ENCODE measurements at places on chromosomes 6 and 20. TPM values are rescaled to one million over a fixed set of nuclear protein-coding genes. Genes with fewer than 3 reads are reported as not detected.

The ID4 gene
- total RNA-seq, result 44.0 TPM

The CAPN11 gene
- 0.39 TPM for total RNA-seq

The PDRG1 gene
- total RNA-seq, result 8.8 TPM

The KCNQ5 gene
- 0.44 TPM for total RNA-seq

The SYS1 gene
- 23.4 TPM for total RNA-seq

The MLIP gene
- 248 TPM for total RNA-seq

The SSTR4 gene
- not detected for total RNA-seq

The GATA5 gene
- 9.3 TPM for total RNA-seq

The STK4 gene
- 16.0 TPM for total RNA-seq

The TGM3 gene
- total RNA-seq, result not detected

The CPNE1 gene
- 84.1 TPM for total RNA-seq
